ENCODE measurements at places on chromosomes 7 and 10.

DNA sequence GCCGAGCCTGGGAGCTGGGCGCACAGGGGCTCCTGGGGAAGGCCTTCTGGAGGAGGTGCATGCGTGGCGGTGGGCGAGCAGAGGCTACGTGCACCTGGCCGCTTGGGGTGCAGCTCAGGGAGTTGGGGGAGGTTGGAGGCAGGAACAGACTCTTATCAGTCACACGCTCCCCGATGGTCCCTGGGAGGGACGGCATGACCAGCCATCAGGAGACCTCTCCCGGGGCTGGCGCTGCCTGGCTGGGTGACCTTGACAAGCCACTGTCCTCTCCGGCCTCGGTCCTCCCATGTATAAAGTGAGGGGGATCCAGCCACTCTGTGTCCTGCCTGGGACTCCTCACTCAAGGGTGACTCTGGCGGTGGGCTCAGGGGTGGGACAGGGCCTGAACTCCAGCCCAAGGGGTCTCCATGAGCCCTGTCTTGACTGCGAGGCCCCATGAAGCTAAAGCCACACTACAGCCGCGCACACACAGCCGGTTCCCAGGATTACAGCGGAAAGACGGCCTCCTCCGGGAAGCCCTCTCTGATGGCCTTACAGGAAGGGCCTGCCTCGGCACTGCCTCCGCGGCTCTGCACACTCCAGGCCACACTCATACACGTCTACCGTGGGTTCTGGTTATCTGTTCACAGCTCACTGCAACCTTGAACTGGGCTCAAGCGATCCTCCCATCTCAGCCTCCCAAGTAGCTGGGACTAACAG, 2.3 kb downstream of the TMEM184A start:
- no peak for DNase-seq

DNA sequence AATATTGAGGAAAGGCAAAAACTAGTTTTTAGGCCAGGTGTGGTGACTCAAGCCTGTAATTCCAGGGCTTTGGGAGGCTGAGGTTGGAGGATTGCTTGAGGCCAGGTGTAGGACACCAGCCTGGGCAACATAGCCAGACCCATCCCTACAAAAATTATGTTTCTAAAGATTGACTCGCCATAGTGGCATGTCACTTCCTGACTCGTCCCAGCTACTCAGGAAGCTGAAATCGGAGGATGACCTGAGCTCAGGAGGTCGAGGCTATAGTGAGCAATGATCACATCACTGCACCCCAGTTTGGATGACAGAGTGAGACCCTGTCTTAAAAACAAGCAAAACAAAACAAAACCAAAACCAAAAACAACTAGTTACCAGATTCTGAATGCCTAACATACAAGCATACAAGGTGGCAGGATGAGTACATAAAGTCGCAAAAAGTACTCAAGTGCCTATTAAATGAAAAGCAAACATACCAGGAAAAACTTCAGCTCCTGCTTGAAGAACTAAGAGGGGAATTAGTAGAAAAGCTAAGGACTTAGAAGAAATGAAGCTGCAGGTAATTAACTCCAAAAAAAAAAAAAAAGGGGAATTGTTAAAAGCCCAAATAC, 14.1 kb downstream of the ZNF398 start:
- DNase-seq = no peak

- no peak for DNase-seq
These were observed 49.8 kb downstream of the SLC29A4 start for GRCh38 chr7:5332579-5332978.

DNA sequence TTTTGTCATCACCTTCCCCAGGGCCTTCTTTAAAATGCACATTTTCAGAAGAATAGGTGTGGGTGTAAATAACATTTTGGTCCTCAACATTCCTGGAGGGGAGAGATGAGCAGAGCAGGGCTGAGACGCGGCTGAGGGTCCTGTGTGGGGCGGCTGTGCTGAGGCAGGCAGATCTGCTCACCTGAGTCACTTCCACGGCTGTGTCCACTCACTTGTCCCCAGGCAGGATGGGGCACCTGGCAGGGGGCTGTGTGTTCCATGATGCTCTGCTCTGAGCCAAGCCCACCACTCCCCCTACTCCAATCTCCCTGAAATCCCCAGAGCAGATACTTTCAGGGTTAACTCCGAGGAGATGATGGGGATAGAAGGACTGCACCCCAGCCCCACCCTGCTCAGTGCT, 93.8 kb downstream of the GLRX3 start:
- no peak for DNase-seq

GRCh38 chr10:86938260-86938659, 19.2 kb downstream of the MMRN2 start:
- DNase-seq = no peak

- DNase-seq = no peak
These were observed 39.6 kb upstream of the CACNB2 start for GRCh38 chr10:18100669-18101068.

GRCh38 chr10:56623064-56623463, 262.0 kb upstream of the ZWINT start:
- no peak for DNase-seq
